ENCODE measurements at places on chromosomes 12 and 14. TPM values are rescaled to one million over a fixed set of nuclear protein-coding genes. Genes with fewer than 3 reads are reported as not detected.

The SERPINA6 gene
- total RNA-seq = not detected

The AKAP5 gene
- total RNA-seq = 0.86 TPM

The SLC38A6 gene
- total RNA-seq = 45.1 TPM

The SERPINA10 gene
- total RNA-seq = not detected

The FAM186B gene
- total RNA-seq = 0.14 TPM

The BIN2 gene
- not detected for total RNA-seq

The CPNE6 gene
- total RNA-seq = under 0.01 TPM

The FGD4 gene
- total RNA-seq = 5.9 TPM

The NFE2 gene
- 0.44 TPM for total RNA-seq

The ARHGAP9 gene
- 0.14 TPM for total RNA-seq

The KLRC1 gene
- not detected for total RNA-seq

The PTHLH gene
- total RNA-seq = 11.5 TPM

The POLE2 gene
- 19.2 TPM for total RNA-seq

The CACNA2D4 gene
- 0.22 TPM for total RNA-seq

The ARHGDIB gene
- total RNA-seq = 46.7 TPM
